ENCODE measurements at places on chromosomes 5 and 9.

DNA sequence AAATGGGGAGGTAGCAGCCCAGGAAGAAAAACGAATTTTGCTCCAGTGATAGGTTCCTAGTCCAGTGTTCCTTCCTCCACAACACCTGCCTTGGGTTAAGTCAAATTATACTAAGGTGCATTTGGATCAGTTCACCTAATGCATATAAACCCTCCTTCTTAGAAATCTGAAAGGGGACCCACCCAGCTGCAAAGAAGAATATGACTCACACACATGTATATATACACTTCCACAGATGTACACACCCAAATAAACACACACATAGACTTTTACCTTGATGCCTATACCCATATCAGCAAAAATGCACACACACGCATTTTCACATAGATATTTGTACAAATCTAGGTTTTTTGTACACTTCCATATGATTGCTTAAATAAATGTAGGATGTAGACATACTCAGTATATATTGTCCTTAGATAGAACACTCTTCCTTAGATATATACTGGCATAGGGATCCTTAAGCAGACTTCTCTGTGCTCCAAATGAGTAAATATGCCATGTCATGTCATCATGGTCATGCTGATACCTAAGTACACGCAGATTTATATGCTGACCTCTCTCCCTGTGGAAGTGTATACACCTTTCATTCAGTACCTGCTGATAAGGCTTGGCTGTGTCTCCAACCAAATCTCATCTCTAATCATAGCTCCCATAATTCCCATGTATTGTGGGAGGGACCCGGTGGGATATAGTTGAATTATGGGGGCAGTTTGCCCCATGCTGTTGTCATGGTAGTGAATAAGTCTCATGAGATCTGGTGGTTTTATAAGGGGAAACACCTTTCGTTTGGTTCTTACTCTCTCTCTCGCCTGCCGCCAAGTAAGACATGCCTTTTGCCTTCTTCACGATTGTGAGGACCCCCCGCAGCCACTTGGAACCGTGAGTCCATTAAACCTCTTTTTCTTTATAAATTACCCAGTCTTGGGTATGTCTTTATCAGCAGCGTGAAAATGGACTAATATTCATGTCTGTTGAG, 10.2 kb downstream of the ADRB2 start:
- DNase-seq = no peak

GRCh38 chr5:39867923-39868322, 443.1 kb upstream of the DAB2 start:
- DNase-seq = no peak

DNA sequence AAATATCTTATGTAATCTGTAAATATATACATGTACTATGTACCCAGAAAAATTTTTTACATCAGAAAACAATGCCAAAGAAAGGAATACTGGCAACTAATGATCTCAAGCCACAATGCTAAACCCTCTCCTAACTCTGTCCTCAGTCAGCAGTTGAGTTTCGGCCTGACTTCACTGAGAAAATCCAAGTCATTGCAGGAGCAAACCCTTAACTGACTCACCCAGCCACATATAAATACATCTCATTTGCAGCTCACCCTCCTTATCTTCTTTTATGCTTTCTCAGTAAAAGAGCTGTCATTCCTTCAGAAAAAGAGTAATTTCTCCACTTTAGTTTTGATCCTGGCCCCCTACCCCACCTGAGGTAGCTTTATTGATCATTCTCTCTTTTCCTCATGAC, 46.1 kb upstream of the TMED7 start:
- DNase-seq = no peak

DNA sequence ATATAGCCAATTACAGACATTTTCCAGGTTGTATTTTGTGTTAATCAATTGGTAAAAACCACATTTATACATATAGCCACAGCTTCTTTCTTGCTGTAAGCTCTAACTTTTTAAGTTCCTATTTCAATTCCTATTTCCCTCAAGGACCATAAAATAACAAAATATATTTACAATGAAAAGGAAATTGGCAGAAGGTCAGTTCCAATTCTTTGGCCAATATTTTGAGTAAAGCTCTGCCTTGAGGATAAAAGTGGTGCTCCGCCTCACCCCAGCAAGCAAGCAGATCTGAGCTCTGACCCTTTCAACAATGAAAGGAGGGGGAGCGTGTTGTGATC, 203.4 kb upstream of the RASEF start:
- DNase-seq = no peak

- no peak for DNase-seq
Measured at GRCh38 chr5:130278136-130278535, 373.9 kb downstream of the CHSY3 start.

DNA sequence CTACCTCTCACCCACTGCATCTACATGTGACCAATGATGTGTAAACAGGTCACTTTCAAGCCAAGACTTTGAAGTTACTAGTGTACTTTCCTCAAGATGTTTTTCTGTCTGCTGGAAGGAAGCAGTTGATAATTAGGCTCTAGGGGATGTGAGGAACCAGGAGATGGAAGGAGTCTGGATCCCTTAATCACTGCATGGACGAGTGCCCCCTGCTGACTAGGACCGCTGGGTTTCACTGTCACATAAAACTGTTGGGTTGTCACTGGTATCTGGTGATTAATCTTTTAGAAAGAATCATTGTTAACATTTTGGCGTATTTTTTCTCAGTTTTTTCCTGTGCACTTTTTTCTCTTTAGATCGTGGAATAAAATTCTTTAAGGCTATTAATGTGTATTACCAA, 79.5 kb downstream of the SREK1 start:
- DNase-seq = no peak

DNA sequence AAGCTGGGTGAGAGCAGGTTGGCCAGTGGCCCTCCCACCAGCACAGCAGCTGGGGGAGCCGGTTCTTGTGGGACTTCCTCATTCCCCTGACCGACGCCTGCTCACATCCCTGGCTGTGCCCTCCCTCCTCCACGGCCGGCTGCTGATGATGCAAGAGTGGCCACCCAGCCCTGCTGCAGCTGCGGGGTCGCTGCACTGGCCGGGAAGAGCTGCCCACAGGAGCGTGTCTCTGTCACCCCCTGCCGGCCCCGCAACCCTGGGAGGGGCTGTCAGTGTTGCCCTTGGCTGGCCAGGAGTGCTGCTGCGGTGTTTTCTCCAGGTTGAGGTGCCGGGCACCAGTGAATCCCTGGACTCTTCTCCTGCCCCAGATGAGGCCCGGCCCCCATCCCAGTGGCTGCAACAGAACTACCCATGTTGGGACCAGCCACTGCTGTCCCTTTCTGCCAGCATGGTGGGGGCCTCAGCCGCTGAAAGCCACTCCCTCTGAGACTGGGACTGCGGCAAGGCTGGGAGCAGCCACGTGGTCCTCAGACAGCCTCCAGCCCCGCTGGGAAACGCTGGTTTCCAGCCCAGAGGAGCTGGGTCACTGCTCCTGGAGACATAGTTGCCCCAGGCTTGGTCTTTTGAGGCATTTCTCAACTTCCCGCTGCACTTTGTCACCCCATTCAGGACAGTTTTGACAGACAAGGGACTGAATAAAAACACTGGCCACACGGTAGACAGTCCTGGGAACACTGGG, 739 bp downstream of the CARD9 start:
- DNase-seq = no peak

- no peak for DNase-seq
Measured at GRCh38 chr5:124742983-124743601, 3.3 kb downstream of the ZNF608 start.

DNA sequence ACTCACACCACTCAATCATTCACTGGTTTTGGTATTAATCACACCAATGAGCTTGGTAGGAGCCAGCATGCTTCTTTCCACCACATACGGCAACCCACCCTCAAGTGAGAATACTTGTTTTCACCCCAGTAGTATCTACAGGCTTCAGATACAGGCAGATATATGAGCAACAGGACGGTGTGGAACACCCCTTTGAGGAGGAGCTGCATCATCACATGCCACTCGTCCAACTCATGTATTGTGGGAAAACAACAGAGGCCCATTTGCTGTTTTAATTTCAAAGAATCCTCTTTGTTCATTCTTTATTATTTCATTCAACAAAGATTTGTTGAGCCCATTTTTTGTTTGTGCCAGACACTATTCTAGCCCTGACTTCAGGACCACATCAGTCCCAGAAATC, 46.0 kb downstream of the RORB start:
- DNase-seq = no peak

DNA sequence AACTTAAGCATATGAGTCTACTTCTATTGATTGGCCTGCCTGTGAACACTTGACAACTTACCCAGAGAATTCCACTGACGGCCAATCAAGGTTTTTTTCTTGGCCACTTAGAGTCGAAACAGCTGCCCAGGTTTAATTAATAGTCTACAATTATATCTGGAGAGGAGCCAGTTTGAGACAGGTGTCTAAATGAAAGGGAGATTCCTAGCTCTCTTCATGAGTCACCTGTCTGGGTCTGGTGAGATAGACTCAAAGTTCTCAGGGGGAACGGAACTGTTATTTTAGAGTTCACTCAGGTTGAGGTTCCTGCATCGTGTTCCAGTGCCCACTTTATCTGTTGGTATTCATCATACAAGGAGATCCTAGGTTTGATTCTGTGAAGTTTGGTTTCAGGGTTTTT, 111.0 kb downstream of the CD180 start:
- DNase-seq = no peak

DNA sequence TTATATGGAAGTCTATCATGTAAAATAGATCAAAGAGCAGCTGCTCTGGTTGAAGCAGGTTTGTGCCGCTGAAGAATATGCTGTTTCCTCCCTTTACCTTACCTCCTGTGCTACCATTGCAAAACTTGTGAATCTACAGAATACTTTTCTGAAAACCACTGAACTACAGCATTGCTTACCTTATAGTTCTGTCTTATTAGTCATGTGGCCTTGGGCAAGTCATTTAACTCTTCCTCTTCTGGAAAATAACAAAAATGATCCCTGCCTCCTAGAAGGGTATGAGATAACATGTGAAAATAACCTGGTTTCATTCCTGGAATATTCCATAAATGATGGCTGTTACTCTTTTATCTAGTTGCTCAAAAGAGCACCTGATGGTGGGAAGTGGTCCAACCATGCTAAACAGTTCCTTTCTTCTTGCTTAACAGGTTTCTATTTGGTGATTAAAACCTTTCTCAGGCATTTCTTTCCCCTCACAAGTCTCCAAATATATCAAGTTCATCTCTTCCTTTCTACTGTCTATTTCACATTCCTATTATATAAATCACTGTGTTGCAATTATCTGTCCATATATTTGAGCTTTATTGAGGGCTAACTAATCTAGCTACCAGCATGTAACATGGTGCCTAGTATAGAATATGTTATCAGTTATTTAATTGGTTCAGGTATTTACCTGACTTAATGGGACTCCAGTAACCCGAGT, 15.0 kb downstream of the TRIM32 start:
- DNase-seq = no peak

DNA sequence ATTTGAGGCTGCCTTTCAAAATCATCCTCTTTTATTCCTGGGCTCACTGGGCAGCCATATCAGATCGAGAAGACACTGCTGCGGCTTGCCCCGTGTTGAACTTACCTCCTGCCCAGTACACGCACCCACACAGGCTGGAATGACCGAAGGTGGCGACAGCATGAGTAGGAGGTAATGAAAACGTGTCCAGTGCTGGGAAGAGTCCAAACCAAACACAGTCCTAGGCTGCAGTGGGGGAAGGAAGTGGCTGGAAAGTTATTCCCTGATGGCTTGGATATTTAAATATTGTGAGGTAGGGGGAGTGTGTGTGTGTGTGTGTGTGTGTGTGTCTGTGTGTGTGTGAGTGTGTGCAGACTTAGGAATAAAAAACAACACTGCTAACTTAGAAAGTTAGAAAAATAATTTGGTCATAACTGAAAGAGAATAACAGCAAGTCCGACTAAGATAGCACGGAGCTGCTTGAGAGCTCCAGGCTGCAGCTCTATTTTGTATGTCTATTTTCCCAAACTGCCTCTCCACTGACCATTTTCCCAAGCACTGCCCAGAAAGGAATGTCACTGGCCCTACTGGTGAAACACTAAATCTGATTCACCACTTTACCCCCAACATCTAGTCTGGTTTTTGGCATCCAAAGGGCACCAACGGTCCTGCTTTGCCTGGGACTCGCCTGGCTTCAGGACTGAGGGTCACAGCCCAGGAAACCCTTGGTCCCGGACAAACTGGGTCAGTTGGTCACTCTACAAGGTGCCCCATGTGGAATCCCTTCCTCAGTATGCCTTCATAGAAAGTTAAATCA, 41.2 kb downstream of the ANKH start:
- DNase-seq = no peak

DNA sequence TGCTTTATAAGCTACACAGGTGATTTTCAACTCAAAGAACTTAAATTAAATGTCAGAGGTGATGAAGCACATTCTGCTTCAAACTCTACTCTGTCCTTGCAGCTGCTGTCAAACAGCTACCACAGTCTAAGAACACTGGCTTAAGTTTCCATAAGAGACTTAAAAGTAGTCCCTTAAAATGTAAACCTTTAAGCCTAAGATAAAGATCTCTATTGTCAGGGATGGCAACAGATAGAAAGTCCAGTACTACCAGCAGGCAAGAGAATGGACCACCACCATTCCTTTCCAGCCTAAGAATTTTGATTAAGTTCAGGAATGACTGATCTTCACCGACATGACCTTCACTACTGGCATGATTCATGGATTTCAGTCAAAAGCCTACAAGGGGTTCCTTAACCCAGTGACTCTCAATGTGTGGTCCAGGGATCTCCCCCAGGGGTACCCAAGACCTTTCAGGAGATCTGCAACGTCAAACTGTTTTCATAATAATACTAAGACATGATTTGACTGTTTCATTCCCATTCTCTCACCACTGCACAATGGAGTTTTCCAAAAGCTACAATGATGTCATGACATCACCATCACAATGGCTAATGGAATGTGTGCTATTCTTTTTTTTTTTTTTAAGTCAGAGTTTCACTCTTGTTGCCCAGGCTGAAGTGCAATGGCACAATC, 41.1 kb upstream of the PLPP6 start:
- DNase-seq = no peak

DNA sequence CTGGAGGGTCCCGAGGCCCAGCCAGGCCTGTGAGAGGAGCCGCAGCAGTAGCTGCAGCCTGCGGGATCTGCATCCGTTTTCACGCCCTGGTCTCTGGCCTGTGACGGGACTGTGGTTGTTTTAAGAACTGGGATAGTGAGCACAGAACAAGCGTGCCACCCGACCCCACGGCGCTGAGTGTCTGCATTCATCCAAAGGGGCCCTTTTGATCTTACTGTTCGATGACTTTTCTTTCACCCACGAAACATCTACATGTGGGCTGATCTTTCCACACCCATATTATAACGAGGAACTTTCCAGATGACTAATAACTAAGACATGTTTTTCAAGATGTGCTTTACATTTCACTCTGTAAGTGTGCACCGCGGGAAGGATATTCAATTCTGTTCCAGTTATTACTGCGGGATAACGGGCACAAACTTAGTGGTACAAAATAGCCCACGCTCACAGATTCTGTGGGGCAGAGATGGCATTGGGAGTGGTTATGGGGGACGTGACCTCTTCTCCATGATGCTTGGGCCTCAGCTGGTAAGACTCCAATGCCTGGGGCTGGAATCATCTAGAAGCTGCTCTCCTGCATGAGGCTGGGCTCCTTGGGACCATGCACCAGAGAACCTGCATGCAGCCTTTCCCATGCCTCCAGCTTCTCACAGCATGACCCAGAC, 165.0 kb downstream of the SYK start:
- no peak for DNase-seq
